NCI-H2171 treated with DMSO at 0.1 percent for 48 hours (cell line): ENCODE measurements at places on chromosomes 2 and 18.

DNA sequence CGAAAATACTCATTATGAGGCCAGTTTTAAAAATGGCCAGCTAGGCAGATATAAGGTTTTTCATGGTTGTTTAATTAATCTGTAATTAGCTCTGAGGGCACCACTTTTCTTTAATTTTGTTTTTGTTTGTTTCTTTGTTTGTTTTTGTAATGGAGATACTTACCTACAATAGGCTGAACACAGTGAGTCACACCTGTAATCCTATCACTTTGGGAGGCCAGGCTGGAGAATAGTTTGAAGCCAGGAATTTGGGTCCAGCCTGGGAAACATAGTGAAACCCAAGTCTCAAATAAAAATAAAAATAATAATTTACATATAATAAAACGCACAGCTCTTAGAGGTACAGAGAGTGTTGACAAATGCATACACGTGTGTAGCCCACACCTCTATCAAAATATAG, 56.8 kb upstream of the MSH2 start:
- DNase-seq, result peak; percentile 56

GRCh38 chr2:35228584-35228983, 1127.0 kb upstream of the CRIM1 start:
- DNase-seq, result no peak

DNA sequence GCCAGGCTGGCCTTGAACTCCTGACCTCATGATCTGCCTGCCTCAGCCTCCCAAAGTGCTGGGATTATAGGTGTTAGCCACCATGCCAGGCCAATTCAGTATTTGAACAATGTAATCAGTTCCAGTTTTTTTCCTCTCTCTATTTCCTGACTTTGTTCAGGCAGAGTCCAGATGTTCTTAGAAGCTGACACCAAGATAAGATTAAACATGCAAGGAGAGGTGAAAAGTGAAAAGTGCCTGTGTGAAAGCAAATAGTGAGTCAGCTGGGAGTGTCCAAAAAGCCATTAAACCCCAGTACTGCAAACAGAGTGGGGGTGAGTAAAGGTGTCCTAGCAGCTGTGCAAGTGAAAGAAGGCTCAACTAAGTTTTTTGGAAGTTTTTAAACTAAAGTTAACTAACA, 231.5 kb downstream of the PTH2R start:
- DNase-seq, result peak; percentile 20

- DNase-seq, result no peak
Observed at GRCh38 chr2:78411303-78411702, 614.2 kb upstream of the REG3G start.

- no peak for DNase-seq
Observed at GRCh38 chr2:118755384-118755783, 92.1 kb downstream of the EN1 start.

DNA sequence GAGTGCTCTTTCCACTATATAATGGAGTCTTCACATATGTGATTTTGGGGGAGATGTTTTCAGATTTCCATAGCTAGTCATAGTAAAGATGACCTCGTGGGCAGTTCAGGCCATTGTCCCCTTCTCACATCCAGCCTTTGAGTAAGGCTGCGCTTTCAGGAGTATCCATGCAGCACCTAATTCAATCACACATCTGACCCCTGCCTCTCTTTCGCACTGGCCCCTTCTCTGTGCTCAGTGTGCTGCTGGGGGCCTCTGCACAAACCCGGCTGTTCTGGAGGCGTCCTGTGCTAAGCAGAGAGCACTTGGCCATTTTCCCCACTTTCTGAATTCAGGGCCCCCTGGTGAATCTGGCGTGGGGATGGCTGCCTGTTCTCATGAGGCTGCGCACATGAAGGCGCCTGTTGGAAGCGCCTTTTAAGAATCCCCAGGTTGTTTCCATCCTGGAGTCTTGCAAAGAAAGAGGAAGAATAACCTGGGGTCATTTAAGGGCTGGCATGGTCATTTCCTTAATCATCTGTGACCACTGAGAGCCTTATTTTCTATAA, 96.0 kb upstream of the ALPP start:
- no peak for DNase-seq

GRCh38 chr2:70160545-70160944, 30.3 kb downstream of the C2orf42 start:
- DNase-seq, result no peak

- DNase-seq, result no peak
Observed at GRCh38 chr2:134454426-134454825, 200.6 kb downstream of the MGAT5 start.

GRCh38 chr18:28801876-28802275, 624.9 kb upstream of the CDH2 start:
- DNase-seq, result no peak

DNA sequence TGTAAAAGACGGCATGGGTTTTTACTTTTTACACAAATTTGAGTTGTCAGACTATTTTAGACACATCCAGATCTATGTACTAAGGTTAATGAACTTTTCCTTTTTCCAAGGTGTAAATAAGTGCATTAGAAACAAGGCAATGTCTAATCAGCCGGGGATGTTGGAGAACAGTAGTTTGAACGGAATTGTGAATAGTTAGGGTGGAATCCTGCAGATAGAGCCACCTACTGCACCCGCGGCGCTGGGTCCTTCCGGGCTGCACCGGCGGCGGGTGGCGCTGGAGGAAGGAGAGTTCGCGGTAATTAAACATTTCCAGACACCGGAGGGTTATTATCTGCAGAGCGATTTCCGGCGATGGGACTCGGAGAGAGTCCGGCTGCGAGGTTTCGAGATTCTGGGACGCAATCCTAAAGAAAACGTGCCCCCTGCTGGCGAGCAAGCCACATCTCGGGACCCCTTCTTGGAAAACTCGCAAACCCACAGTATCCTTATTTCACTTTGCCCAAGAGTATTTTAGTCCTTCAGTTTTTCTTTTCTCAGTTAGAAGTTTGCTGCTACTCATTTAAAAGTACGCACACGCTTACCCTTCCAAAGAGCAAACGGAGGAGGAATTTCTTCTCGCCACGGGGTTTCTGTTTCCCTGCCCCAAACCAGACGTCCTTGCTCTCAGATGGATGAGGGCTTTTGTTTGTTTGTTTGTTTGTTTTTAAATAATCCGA, 4.5 kb upstream of the OSR1 start:
- peak; percentile 83 for DNase-seq

DNA sequence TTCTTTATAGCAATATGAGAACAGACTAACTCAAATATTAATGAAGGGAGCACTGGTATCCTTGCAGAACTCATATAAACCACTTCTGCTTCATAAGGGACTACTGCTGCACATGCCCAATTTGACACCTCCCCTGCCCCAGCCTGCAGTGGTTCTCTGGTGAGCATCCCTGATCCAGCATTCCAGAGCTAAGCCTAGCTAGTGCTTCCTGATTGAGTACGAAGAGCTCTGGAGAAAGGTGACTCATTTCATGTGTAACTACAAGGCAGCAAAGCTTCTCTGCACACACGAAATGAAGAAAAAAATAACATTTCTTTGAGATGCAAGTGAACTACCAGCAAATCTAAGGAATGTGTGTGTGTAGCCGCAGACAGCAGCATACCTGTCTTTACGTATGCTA, 22.8 kb upstream of the ADNP2 start:
- no peak for DNase-seq

- DNase-seq, result no peak
Observed at GRCh38 chr2:59791004-59791618, 762.3 kb downstream of the BCL11A start.

DNA sequence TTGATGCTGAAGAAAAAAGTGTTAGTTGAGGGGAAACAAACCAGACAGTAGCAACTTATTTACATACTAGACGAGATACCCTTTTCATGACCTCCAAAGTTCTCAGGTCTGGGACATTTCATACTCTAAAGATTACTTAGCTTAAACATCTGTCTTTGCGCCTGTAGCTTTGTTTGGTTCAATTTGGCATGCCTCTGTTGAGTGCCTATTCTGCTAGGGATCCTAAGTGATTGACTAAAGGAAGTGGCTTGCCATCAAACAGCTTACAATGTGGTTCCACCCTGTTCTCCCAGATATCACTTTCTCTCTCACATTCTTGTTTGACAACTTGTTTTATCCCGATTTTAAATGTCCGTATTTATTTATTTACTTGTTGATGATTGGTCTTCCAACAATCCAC, 488.8 kb downstream of the PARD3B start:
- peak; percentile 39 for DNase-seq

DNA sequence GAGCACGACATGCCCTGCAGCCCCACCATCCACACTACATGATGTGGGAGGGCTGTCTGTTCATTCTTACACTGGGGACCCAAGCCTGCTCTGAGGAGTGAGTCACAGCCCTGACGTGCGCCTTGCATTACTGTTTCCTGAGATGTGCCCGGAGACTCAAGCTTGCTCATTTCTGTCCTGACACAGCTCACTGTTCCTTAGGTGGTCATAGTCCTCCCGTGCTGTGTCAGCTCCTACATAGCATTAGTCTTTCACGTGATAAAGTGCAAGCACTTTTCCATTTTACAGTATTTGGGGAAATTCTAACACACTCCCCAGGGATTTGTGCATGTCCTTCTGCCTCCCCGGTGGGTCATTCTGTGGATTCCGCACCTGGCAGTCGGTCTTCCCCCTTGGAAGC, 46.2 kb upstream of the TRIM43B start:
- DNase-seq, result no peak

DNA sequence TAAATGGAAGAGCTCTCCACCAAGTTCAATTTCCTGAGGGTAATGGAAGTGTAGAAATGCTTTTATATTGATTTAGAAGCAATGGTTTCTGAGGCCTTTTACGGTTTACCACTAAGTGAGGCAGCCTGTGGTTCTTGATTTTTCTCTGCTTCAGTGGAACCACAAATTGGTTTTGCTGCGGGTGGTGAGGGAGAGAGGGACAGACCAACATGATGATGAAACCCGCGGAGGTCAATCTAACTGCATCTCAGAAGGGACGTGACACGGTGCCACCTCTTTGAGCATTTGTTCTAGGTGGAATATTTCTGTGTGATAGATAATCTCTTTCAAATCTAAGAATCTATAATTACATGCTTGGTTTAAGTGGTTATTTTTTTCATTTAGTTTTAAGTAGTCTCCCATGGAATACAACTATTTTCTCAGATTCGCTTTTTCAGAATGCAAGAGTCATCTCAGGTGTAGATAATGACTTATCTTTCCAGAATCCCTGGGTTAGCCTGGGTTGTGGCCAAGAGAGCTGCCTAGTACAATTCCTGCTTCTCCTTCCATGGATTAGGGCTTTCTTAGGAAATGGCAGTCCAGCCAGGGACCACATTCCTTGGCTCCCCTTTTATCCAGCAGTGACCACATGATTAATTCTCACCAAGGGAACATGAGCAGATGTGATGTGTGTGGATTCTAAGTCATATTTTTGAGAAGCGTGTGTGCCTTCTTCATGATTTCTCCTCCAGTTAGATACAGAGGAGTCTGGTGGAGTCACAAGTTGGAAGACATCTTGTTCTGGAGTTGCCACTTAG, 52.5 kb downstream of the KCNE4 start:
- no peak for DNase-seq

DNA sequence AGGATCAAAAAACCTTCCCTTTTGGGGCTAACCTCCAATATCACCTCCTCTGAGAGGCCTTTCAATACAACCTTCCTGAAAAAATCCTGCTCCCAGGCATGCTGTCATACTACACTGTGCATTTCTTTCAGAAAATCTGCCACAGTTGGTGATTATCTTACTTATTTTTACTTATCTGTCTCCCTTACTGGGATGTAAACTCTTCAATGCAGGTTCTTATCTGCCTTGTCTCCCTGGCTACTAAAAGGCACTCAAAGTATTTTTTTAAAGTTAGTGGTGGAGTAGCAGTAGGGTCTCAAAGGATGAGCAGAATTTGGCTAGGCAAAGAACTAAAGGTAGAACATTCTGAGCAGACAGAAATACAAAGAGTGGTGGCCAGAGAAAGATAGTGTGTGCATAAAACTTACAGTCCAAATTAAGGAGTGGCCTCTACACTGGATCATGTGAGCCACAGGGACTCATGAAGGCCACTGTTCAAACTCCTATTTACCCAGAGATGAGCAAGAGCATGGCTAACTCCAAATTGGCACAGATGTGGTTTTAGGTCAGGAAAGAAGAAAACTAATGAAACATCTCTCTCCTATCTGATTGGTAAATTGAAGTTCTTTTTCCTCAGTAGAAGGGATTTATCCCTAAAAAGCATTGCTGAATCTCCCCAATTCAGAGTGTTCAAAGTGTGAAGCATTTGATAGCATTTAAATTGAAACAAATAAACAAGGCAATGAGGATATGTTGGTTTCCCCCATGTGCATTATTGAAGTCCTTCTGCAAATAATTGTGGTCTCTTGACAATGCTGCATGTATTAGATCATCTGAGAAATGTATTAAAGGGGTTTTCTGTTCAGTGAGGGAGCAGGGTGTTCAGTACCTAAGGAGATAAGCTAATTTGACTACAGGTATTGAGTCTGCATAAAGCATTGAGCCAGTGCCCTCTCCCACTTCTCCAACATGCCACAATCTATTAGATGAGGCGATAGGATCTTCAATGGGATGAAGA, 285.5 kb downstream of the MREG start:
- DNase-seq, result no peak

- DNase-seq, result no peak
Observed at GRCh38 chr2:110097506-110098220, 18.0 kb downstream of the MALL start.

- peak; percentile 34 for DNase-seq
Observed at GRCh38 chr2:3434654-3435053, 55.2 kb downstream of the TRAPPC12 start.

DNA sequence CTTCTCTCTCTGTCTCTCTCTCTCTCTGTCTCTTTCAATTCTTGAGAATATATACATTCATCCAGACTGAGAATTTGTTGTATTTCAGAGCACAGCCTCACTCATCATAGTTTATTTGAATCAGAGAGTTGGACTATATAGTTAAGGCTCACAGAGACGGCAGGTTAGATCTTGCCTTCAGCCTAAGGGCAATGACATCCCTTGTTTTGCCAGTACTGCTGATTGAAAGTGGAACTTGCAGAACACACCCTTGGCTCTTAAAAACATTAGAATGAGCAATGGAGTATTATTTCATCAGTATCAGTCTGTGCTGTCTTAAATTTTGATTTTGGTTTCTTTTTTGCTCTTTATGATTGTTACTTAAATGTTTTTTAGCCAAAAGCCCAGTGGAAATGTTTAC, 62.0 kb upstream of the DSG1 start:
- no peak for DNase-seq

DNA sequence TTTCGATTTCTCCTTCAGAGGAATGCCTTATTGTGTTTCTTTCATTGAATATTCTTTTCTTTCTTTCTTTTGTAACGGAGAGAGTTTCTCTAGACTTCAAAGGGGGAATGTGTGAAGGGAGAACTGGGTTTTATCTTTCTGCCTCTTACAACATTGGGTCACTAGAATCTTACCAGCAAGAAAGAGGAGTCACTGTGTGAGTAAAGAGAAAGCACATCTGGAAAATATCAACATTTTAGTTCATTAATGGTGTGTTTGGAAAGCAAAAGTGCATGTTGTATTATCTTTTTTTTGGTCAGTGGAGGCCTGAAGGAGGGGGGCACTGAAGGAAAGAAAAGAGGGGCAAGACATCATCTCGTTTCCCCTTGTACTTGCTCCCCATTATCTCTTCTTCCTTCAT, 86.6 kb upstream of the THOC1 start:
- DNase-seq, result no peak

GRCh38 chr18:50096766-50097435, 98.0 kb downstream of the MYO5B start:
- no peak for DNase-seq

- DNase-seq, result no peak
Observed at GRCh38 chr2:190452433-190452832, 44.3 kb downstream of the MFSD6 start.

GRCh38 chr2:221492636-221493035, 79.5 kb downstream of the EPHA4 start:
- DNase-seq, result no peak

- DNase-seq, result peak; percentile 86
Observed at GRCh38 chr2:151973901-151974199, 125.0 kb downstream of the CACNB4 start.
